CD4-positive, alpha-beta T cell treated with Interferon alpha-2 for 1 hour (primary cell): ENCODE measurements at places on chromosomes 2 and 18.
A peak's percentile ranks its signal among the peaks of the same experiment; 100 is the strongest.

- DNase-seq: no peak
Measured at GRCh38 chr2:20157193-20157891, 67.6 kb downstream of the SDC1 start.

- no peak for DNase-seq
Measured at GRCh38 chr18:10100941-10101701, 187.3 kb downstream of the VAPA start.

GRCh38 chr2:231218366-231218765, 19.9 kb downstream of the ARMC9 start:
- no peak for DNase-seq

- no peak for DNase-seq
Measured at GRCh38 chr2:55451699-55452098, 32.0 kb upstream of the CCDC88A start.

- no peak for DNase-seq
Measured at GRCh38 chr2:117714110-117714509, 100.4 kb upstream of the DDX18 start.

GRCh38 chr2:170845343-170845742, 28.7 kb downstream of the GAD1 start:
- DNase-seq: no peak

DNA sequence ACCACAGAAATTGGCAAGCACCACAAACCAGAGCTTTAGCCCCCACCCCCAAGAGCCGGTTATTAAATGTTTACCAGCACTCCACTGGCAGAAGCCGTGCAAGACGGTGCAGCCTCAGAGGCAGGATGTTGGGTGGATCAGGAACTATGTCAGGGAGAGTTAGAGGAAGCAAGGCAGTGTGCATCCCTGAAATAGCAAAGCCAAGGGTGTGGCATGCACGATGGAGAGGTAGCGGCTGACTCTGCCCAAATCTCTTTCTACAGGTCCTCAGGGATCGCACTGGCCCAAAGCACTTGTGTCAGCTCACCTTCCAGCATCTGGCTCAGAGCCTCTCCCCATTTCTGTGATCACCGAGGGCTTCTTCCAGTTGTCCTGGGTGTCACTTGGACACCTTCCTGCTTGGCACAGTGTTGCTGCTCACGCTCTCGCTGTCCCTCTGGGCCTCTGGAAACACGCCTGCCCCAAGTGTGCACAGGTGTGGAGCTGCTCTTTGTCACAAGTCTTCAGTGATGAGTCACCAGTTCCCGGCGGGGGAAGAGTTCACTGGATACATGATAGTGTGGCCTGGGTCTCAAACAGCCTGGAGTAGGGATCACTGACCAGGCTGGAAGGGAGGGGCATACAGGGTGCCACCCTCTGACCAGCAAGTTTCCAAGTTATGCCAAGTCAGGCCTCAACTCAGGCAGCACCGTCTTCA, 17.3 kb upstream of the B3GNT7 start:
- DNase-seq: no peak

- no peak for DNase-seq
Measured at GRCh38 chr18:7452331-7452730, 114.8 kb upstream of the PTPRM start.

DNA sequence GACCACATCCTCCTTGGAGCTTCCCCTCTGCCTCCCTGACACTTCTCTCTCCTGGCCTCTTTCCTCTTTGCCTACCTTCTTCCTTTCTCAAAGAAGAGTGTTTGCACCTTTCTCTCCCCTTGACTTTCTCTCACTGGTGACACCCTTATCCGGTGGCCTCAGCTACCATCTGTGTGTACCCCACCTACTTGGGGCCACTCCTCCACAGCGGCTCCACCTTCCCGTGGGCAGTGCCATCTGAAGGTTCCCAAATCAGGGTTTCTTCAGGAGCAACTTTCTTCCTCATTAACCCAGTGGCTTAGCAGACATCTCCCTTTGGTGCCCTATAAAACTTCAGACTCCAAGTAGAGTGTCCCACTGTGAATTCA, 5.3 kb upstream of the NCL start:
- no peak for DNase-seq

- peak; percentile 34 for DNase-seq
Measured at GRCh38 chr2:181197140-181197760, 216.8 kb downstream of the UBE2E3 start.

DNA sequence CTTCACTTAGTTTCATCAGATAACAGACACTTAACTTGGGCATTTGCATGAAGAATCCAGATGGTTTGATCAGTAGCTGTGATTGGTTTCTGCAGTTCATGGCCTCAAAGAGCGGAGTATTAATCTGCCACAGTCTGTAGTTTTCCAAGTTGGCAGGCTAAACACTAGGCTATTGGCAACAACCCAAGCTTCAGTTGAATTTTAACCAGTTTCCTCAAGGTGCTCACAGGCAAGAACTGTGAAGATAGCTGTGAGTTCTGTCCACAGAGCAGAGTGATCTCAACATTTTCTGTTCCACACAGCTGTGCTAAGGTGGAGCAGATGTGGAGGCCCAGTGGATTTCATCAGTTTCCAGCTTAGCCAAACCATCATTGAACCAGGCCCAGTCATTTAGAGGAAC, 469.5 kb upstream of the LINC00305 start:
- no peak for DNase-seq

GRCh38 chr2:233503947-233504637, 62.5 kb downstream of the USP40 start:
- DNase-seq: no peak

GRCh38 chr2:217515615-217516309, 487.0 kb downstream of the TNS1 start:
- no peak for DNase-seq

DNA sequence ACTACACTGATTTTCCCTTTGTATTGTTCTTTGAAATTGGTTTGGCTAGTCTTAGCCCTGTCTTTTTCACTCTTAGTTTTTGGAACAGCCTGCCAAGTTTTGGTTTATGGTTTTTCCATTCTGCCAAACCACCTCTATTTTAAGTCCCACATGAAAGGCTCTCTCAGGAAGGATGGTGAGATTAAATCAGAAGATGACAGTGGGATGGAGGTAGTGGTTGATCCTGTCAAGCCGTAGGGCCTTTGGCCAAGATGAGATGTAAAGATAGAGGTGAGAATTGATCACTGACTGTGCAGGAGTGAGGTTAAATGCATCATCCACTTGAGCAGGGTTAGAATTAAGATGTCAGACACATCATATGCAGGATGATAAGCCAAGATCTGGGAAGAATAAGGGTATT, 948.5 kb downstream of the SLC4A3 start:
- no peak for DNase-seq

DNA sequence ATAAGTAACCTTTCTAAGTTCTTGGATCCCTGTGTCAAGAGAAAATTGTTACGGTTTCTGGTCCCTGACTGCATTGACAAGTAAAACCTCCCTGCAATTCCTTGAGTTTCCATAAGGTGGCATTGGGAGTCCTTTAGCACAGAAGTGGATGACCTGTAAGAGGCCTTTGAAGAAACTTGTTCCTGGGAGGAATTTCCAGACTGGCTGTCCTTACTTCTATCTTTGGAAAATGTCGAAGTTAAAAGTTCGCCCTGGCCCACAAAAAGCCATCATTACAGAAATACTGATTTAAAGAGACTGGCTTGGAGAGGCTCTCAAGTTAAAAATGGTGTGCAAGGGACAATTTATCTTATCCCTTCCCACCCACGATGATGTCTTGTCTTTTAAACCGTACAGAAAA, 218.4 kb downstream of the CDH20 start:
- DNase-seq: no peak

- no peak for DNase-seq
Measured at GRCh38 chr2:151906633-151906998, 78.4 kb upstream of the ARL5A start.

DNA sequence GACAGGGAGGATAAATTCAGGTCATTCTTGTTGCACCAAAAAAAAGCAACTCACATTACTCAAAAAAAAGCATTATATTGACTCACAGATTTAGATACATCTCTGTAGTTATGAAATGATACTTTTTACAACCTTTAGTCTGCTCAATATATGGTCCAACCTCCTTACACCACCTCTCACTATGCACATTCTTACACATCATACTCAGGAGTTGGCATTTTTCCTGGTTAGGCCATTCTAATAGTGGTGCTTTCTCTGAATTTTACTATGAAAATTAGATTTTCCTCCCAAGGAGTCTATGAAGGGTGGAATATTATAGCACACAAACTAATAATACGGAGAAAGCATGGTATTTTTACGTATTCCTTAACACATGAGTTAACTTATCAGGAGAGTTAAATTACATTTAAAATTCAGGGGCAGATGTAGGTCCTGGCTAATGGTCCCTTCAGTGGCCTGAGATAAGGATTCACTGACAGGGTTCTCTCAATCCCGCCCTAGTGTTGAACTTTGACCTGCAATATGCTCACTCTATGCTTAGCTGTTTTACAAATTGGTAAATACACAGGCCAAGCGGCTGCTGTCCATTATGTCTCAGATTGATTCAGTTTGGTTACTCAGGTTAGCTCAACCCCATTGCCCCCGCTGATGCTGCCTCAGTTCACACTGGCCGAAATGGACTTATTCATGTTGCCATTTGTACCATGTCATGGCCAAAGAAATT, 153.6 kb downstream of the NCKAP5 start:
- DNase-seq: no peak

DNA sequence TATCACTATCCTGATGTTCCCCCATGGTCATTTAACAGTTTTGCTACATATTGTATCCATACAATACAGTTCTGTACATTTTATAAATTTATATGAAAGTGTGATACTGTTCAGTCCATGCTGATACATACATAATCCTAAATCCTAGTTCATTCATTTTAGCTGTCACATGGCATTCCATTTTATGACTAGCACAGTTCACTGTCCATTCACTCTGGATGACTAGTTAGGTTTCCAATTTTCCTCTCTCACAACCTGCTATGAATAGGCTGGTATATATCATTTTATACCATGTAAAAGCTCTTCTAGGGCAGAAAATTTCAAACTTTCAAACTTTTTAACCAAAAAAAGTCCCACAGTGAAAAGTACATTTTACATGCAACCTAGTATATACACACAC, 15.2 kb downstream of the SMAD2 start:
- no peak for DNase-seq

GRCh38 chr2:17328161-17328560, 190.1 kb downstream of the RAD51AP2 start:
- no peak for DNase-seq
